ENCODE measurements at places on chromosomes 16 and 17.

- DNase-seq: no peak
These were observed 6.4 kb upstream of the SOCS3 start for GRCh38 chr17:78366109-78366848.

DNA sequence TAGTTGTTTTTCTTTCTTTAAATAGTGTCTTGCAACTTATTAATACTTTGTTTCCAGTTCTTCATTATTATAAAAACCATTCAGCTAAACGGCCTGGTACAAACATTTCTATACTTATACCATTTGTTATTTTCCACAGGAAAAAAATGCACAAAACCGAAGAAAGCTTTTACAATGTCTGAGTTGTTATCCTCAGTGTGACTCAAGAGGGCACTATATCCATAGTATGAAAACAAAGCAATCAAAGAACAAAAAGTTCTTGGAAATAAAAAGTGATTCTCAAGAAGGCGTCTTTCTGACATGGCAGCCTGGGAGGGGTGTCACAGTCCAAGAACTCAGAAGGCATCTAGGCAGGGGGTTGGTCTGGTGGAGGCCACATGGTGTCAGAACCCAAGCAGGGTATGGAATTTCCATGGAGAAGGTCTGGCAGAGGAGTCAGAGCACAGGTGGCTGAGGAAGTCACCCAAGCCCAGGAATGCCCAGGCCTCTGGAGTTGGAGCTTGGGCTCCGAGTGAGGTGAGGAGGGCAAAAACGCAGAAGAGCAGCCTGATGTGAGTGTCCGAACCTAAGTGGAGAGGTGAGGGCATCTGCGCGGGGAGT lies 70.9 kb upstream of the ATP2A3 start:
- DNase-seq: no peak

- no peak for DNase-seq
These were observed 518.2 kb upstream of the GOT2 start for GRCh38 chr16:59252317-59252716.

DNA sequence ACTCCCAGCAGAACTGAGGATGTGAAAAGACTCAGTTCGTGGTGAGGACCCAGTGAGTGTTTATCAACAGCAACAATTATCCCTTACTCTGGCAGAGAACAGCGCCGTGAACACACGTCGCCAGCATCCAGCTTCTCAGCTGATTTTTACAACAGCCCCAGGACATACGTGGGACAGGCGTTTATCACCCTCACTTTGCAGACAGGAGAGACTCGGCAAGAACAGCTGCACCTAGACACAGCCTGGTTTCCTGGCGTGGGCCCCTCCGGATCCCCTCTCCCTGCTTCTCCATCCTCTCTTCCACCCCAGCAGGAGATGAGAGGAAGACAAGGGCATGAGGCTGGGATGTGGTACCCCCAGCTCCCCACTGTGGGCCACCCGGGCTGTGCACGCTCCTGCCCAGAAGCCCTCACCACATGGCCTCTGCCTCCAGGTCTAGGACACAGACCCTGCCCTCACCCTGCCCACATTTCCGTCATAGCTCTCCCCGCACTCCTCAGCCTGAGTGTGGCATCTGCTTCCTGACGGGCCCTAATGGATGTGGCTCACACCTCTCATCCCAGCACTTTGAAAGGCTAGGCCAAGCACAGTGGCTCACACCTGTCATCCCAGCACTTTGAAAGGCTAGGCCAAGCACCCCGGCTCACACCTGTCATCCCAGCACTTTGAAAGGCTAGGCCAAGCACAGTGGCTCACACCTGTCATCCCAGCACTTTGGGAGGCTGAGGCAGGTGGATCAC lies 17.5 kb downstream of the ABR start:
- DNase-seq: no peak

DNA sequence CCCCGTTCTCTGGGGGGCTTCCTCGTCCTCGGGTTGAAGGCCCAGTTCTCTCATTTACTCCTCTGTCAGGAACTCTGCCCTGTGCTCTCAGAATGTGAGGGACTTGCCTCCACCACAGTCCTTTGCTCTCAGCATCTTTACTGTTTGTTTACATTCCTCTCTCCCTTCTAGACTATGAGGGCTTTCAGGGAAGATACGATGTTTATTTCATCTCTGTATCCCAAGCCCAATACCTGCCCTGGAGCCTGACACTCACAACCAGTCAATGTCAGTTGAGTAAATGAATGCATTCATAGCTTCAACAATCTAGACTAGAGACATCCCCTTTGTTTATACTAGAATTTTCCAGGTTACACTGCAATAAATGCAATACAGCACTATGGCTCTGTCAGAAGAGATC lies 409.6 kb upstream of the CDH11 start:
- DNase-seq: no peak

DNA sequence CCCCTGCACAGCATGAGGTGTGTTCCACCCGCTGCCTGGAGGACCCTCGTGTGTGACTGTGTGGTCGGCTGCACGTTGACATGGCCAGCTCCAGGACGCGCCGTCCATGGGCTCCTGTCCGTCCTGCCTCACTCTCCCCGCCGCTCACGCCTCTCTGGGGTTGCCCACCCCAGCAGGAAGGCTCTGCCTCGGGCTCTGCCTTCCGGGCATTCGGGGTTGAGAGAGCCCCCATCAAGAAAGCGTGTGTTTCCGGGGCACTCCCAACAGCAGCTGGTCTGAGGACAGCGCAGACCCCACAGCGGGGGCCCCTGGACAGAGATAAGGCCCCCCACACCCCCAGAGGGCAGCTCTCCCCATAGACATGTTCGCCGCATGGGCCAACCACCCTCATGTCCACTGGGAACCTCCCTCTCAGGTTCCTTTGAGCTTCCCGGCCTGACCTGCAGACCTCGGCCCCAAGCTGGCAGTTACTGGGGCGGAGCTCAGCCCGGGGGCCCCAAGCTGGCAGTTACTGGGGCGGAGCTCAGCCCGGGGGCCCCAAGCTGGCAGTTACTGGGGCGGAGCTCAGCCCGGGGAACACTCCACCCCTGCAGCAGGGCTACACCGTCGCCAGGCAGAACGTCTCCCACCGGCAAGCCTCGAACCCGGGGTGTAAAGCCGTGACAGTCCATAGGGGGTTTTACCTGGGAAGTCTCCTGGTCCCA lies 8.4 kb upstream of the PIEZO1 start:
- DNase-seq: no peak

DNA sequence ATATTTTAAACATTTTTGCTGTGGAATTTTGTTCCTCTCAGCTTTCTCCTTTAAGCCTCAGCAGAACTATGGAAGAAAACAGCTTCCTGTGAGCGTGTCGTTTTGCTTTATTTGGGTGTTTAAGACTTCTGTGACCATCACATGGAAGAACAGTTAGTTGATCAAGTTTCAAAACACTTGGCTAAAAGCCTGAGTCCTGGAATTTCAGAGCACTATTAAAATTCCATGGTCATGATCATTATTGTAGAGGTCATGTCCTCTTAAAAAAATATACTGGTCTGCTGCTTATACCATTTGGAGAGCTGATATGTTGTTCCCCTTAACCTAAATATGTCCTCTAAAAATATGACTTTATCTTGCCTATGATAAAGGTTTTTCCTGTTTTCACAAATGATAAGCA lies 12.6 kb upstream of the CDR2 start:
- DNase-seq: peak; percentile 94

DNA sequence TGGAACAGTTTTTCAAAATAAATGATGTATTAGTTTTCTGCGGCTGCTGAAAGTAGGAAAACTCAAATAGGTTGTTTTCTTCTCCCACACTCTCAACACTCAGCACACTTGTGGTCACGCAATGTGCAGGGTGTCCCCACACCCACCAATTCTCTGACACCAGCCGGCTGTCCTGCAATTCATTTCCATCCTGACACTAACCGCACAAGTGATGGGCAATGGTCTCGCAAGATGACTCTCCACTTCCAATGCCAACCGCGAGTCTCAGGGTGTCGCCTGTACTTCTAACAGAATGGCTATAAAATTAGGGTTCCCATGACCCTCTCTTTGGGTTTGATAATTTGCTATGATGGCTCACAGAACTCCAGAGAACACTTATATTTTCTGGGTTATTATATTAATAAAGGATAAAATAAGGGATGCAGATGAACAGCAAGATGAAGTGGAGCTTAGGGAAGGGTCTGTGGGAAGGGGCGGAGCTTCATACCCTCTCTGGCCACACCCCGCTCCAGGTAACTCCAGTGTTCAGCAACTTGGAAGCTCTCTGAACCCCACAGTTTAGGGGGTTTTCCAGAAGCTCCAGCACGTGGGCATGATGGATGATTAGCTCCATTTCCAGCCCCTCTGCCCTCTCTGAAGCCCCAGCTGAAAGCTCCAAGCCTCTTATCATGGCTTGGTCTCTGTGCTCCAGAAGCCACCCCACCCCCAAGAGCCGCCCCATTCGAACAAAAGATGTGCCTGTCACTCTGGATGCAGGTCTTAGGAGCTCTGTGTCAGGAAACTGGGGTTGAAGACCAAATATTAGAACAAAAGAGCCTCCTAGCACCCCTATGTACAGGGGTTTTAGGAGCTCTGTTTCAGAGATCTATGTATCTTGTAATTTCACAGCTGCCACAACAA lies 19.8 kb downstream of the TAF1C start:
- no peak for DNase-seq
